Activated CD4-positive, alpha-beta T cell treated with anti-CD3 and anti-CD28 coated beads for 1 hour (primary cell): ENCODE measurements at places on chromosomes 7 and 10.

DNA sequence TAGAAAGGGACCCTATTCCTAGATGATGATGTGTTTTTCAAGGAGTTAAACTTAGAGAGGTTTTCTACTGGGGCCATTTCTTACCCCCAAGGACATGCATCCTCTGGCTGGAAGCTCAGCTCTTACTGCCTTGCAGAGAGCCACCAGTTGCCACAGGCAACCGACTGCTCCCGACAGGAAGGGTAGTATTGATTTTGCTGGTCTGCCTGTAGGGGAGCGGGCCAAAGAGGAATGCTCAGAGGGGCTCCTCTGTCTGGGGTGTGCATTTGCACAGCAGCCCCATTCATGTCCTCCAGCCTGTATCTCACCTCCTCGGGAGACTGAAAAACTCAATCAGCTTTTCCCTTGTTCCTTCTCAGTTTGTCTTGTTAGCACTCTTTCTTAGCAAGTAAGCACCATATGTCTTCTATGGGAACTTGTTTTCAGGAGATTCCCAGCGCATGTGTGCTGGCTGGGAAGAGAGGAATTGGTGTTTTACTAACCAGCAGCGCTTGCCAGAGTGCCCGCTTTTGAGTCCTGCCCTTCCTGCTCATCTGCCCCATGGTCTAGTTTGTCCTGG is 739.0 kb upstream of the GALNT17 start:
- DNase-seq: no peak

DNA sequence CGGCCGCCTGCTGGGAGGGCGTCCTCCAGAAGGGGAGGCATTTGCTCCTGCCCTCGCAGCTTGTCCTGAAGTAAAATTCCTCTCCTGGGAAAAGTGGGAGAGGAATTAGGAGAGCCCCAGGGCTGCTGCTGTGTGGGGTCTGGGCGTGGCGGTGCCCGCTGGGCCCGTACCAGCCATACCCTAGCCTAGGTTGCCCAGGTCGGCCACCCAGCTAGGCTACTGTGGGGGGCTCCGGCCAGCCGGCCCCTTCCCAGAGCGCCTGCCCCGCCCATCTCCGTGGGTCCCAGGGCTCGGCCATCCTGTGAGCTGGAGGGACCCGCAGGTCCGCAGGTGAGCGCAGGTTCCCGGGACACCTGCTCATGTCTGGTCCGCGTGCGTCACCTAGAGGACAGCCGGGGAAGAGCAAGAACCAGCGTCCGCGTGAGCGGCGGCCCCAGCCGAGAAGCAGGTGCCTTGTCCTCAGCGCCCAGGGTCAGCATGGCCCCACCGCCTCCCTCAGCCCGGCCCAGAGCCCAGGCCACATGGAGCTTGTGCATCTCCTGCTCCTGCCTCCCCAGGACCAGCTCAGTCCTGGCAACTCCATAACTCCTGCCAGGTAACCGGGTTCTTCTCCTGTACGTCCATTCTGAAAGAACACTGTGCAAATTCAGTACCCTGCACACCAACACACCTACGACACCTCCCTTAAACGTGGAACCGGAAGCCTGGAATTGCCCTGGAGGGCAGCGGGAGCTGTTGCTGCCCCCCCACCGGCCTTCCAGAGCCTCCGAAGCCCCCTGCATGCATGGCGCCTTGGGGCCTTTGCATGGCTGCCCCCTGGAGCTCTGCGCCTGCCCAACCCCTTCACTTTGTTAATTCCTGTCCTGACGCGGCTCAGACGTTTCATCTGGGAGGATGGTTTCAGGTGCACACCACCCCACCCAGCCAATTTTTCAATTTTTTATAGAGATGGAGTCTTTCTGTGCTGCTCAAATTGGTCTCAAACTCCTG is 22.8 kb upstream of the FOXL3 start:
- DNase-seq: no peak

DNA sequence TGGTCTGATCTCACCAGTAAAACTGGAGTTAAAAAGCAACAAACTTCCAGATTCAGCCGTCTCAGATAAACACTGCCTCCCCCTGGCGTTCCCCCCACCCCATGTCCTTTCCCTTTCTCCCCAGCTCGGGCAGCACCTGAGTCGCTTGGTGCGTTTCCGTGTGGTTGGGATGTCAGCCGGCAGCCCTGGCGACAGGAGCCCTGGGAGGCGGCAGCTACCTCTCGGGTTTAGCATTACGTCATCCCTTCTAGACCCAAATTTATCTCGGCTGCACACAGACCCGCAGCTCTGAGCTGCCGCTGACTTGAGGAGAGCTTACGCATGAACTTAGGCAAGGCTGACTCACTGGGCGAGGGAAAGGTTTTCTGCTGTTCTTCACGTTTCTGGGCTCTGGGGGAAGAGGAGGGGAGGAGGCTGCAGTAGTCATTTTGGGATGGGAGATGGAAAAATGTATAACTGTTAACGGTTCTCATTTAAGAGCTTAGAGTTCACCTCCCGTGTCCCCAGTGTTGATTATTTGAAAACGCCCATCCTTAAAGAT is 14.4 kb downstream of the MXI1 start:
- peak; percentile 70 for DNase-seq

GRCh38 chr10:70674560-70675495 is 2.5 kb downstream of the ADAMTS14 start:
- DNase-seq: no peak

DNA sequence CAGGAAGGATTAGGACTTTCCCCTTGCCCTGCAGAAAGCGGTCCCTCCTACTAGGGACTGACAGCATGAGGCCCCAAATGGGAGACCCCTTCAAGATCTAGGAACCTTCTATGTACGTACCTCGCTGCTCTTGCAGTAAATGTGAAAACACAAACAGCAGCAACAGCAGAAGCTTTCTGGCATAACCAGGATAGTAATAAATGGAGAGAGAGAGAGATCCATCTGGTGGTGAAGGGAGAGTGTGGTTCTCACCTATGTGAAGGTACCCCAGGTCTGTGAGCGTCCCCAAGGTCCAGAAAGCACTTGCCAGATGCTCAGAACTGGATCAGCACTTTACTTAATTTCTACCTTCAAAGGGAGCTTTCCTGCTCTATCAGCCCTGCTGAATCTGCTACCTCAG is 592.7 kb downstream of the PARD3 start:
- no peak for DNase-seq

- DNase-seq: no peak
These were observed 23.9 kb downstream of the KLF6 start for GRCh38 chr10:3761021-3761686.

- DNase-seq: no peak
These were observed 181.9 kb upstream of the LYZL2 start for GRCh38 chr10:30811276-30812017.

GRCh38 chr7:106068986-106069385 is 43.1 kb downstream of the SYPL1 start:
- DNase-seq: no peak

GRCh38 chr7:102860351-102860811 is 52.4 kb upstream of the LRRC17 start:
- no peak for DNase-seq

GRCh38 chr10:102118867-102119266 is 1.3 kb downstream of the LDB1 start:
- no peak for DNase-seq

DNA sequence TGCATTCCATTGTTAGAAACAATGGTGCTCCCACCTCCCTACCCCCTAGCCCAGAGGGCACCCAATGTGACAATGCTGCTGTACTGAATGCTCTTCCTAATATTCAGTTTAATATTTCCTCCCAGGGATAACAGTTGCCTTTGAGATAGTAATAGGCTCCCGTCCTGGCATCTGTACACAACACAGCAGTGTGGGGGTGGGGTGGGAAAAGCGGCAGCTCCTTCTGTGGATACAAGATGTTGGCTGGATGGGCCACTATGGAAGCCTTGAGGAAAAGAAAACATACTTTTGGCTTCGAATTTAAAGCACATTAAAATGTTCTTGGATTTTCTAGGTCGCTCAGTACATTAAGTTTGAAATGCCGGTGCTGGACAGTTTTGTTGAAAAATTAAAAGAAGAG is 9.2 kb upstream of the ZNF22 start:
- DNase-seq: no peak

- no peak for DNase-seq
These were observed 93.4 kb downstream of the SLC39A12 start for GRCh38 chr10:18044976-18045720.

DNA sequence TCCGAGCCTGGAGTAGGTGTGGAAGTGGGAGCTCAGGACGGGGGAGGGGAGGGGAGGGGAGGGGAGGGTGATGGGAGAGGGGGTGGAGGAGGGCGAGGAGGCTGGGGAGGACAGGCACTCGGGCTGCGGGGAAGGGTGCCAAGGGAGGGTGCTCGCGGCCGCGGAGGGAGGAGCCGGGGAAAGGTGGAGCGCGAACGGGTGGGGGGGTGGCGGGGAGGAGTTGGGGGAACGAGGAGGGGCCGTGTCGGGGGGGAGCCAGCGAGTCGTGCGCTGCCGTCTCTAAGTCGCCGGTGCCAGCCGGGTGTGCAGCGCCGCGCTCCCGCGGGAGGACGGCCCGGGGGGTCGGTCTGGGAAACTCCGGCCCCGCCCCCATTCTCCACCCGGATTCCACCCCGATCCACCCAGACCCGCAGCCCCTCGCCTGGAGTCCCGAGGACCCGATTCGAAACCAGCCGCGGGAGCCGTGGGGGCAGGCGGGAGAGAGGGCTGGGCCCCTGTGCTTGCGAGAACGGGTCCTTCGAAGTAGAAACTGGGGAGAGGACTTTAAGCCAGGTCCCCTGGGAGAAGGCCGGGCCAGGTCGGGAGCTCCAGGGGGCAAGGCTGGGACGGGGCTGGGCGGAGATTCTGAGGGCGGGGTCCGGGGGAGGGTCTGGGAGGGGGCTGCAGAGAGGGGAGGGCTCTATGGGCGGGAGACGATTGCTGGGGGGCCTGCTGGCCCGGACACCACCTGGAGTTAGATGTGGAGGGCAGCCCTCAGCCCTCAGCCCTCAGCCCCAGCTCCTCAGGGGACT is at the start of gene ZNF467:
TSS of gene ZNF467 (minus strand) at position 143 of the 791 bp plus-strand sequence. CDS start 2,556 bp downstream, outside the sequence.
- DNase-seq: peak; percentile 29

DNA sequence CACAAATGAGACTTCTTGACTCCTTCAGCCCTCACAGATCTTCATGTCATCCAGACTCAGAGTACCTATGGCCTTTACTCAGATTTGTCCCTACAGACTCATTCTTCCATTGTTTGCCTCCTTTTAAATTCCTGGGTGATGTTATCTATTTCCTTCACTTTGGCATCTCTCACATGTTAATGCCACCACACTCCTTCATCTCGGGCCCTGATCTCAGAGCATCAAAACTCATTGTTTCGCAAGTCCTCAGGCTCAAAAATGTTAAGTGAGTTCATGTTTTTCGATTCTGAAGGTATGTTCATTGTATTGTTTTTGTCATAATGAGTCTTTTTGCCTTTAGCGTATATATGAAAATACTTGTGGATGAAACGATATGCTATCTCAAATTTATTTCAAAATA is 62.3 kb upstream of the AHR start:
- DNase-seq: no peak

DNA sequence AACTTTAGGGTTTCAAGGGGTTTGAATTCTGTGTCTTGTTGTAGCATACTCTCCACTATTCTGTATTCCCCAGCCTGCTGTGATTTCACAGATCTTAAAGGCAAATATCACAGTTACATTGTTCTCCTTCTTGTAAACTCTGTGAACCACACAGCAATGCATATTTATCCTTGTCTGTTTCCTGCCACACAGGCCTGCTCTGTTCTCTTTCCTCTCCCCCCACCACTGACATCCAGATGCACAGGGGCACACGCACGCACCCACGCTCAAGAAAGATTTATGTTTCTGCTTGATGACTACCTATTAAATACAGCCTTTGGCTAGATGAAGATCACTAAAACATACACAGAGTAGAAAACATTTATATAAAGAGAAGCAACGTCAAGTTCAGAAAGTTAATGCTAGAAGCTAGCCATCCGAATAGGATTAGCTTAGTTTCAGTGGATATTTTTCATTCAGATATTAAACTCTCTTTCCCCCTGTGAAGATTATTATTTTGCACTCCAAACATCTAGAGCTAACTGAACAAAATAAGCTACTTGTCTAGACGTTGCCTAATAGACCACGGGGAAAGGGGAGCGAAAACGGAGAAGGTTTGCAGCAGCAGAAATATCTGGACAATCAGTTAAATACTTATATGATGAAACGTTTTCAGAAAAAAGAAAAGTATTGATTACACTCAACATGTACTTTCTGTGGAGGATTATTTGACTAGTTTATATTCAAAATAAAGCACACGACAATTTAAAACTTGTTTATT is 193.1 kb upstream of the SEMA3C start:
- DNase-seq: no peak

- DNase-seq: no peak
These were observed 32.8 kb downstream of the HIPK2 start for GRCh38 chr7:139744768-139745677.

DNA sequence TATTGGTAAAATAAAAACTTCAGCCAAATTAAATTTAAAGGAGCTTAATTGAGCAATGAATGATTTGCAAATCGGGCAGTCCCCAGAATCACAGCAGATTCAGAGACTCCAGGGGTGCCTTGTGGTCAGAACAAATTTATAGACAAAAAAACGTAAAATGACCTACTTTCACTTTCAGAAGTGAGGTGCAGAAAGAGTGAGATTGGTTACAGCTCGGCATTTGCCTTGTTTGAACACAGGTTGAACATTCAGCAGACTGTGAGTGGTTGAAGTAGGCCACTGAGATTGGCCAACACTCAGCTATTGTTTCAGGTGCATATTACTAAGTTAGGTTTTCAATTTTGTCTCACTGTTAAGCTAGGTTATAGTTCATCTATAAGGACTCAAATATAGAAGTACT is 153.4 kb downstream of the BICC1 start:
- DNase-seq: no peak

DNA sequence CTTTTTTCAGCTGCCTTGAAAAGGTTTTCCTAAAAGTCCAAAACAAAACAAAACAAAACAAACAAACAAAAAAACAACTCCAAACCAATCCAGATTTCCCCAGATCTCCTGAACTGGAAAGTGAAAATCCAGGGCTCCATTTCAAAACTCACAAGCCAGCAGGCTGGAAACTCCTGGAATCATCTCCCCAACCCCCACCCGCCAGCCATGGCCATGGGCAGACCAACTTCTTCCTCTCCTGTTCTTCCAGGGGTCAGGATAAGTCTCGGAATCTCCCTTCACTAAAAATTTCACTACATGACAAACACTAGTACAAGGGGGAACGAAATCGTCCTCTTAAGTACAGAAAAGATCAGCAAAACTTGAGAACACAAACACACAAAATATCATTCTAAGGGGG is 40.4 kb downstream of the GNA12 start:
- no peak for DNase-seq

DNA sequence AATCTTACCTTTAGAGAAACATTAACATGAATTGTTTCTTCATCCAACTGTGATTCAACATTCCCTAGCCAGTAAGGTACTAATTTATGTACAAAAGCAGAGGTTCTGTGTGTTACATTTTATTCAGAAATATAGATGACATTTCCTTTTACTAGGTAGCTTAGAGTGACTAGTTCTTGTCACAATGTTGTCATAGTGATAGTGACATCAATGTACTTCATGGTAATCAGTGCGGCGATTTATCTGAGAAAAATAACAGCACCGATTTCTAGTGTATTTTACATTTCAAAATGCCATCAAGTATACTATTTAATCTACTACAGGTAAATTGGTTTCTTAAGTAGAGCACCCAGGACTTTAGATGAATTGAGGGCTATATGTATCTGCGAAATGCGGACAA is 72.1 kb upstream of the DGKB start:
- no peak for DNase-seq

GRCh38 chr10:106682175-106682574 is 482.3 kb downstream of the SORCS1 start:
- DNase-seq: no peak
